ENCODE measurements at places on chromosomes 4 and X.

DNA sequence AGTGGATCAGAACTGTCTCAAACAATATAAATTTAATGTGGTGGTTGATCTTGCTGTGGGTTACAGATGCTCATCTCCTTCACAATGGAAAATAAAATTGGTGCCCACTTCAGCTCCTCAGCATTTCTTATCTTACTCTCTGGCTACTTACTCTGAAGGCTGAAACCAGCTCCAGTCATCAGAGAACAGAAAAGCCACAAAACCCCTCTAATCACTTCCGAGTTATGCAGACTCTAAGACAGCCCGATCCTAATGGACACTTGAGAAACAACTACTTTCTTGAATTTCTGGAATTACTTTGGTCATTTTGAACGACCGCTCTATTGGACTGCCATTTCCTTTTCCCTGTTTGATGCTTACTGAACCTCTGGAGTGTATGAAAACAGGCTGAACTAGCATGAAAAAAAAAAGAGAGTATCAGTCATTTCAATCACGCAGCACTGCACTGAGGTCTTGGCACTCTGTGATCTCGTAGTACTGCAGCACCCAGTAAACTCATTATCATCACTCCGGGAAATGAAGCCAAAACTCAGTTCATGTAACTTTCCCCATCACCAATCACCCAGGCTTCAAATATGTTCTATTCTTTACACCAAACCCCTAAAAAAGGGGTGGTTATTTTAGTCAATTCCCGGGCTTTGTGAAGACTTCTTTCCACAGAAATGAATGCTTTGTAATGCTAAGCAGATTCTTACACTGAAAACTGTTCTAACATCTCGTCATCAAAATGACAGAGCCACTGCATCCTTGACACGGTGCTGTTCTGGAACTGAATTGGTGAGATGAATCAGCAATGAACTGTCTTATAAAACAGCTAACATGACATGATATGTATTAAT is 54.5 kb downstream of the TSPAN5 start:
- DNase-seq, result no peak

- DNase-seq, result no peak
These were observed 67.3 kb downstream of the ASB9 start for GRCh38 chrX:15202454-15203177.

- peak; percentile 72 for DNase-seq
These were observed 5.5 kb downstream of the INPP4B start for GRCh38 chr4:142840516-142841123.

DNA sequence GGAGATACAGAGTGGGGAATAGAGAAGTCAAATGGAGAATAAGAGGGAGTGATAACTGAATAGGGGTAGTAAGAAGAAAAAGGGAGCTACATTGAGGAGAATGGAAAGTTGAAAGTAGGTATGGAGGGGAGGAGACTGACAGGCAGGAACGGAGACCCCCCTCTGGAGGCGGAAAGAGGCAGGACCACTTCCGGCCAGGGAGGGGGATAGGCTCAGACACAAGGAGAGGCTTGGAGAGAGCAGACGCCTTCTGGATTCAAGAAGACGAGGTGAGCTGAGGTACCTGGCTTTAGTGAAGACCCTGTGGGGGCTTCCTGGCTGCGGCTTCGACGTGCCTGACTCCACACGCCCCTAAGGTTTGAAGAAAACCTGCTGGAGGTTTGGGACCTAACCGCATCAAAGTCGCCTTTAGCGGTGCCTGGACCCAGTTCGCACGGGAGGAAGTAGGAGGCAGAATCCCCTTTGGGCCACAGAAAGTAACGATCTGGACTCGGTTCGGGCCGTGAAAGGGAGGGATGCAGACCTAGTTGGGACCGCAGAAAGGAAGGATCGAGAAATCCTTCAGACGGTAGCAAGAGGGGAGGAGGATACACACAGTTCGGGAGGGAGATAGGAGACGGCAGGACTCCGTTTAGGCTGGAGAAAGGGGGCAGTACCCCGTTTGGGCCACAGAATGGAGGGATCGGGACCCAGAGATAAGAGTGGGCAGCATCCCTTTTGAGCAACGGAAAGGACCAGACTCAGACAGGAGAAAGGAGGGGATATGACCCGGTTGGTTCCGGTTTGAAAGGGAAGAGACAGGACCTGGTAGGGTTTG is at the start of gene TRO:
TSS of gene TRO (plus strand) at position 215 of the 817 bp plus-strand sequence. CDS start 1,423 bp downstream, outside the sequence.
- DNase-seq, result peak; percentile 79
